CD4-positive, alpha-beta T cell treated with Interleukin-17A for 4 hours (primary cell): ENCODE measurements at places on chromosomes 5 and 9.

- no peak for DNase-seq
Measured at GRCh38 chr9:85522459-85523092, 219.2 kb downstream of the AGTPBP1 start.

- DNase-seq: peak; percentile 4
Measured at GRCh38 chr5:69217151-69217511, 17.6 kb upstream of the CDK7 start.

- no peak for DNase-seq
Measured at GRCh38 chr9:135269912-135270830, 182.7 kb downstream of the OLFM1 start.

- DNase-seq: no peak
Measured at GRCh38 chr5:133421806-133422205, 190.5 kb downstream of the FSTL4 start.

DNA sequence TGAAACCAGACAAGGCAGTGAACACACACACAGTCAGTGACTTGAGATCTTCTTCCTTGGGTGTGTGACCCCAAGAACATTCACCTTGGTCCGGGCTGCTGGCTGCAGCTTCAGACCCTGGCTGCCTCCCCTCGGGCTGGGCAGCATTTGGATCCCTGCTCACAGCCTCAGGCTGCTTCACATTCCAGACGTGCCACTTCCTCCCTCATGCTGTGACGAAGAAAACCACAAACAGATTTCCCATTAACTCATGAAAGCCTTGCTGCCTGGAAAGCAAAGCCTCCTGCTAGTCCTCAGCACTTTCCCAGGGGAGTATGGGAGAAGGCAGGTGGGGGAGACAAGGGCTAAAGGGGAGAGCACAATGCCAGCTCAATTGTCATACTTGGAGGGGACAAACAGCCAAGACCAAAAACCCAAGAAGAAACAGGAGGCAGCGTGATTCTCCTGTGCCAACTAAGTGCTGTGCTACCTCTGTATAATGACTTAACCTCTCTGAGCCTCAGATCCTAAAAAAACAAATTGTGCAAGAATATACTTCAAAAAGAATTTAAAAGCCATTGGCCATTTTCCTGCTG lies 594.6 kb upstream of the BRINP1 start:
- DNase-seq: no peak

DNA sequence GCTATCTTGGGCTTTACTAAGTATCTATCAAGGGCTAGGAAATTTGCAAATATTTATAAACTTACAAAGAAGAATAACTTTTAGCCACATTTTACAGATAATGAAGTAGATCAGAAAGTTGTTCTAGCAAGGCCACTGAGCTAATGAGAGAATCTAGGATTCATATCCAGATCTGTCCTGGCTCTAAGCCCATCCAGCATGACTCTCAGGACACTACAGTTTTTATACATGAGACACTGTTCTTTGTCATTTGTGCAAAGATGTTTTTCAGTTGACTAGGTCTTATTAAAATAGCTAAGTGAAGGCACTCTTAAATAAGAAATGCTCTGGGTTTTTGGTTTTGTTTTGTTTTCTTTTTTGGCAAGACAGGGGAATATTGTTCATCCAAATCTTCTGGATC lies 273.1 kb downstream of the GABRB2 start:
- no peak for DNase-seq

GRCh38 chr5:136203303-136203922 lies 10.5 kb upstream of the SMIM32 start:
- DNase-seq: no peak

DNA sequence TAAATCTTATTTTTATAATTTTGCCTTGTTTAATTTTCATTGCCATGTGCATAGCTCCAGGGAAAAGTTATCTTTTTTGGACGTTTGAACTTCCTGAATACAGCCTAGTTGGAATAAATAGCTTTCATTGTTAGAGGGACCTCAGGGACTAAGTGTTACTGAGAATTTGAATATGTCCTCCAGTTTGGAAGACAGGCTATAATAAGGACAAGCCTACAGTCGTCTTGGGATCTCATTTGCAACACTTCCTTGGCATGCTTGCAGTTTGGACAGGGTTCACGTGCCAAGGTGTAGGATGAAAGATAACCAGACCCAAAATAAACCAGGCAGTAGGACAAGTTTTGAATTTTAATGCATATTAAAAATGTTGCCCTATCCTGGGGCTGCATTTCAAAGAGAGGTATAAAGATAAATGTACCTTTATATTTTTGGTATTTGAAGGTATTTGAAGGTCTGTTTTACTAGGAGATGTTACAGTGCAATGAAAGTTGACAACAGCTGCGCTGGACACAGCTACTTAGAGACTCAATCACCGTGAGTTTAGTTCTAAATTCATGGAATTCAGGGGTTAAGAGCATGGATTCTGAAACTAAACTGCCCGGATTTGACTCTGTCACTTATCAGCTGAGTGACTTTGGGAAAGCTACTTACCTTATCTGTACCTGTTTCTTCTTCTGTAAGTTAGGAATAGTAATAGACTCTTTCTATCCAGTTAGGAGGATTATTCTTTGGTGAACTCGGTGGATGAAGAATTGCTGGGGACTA lies 134.1 kb downstream of the ACTBL2 start:
- DNase-seq: no peak

DNA sequence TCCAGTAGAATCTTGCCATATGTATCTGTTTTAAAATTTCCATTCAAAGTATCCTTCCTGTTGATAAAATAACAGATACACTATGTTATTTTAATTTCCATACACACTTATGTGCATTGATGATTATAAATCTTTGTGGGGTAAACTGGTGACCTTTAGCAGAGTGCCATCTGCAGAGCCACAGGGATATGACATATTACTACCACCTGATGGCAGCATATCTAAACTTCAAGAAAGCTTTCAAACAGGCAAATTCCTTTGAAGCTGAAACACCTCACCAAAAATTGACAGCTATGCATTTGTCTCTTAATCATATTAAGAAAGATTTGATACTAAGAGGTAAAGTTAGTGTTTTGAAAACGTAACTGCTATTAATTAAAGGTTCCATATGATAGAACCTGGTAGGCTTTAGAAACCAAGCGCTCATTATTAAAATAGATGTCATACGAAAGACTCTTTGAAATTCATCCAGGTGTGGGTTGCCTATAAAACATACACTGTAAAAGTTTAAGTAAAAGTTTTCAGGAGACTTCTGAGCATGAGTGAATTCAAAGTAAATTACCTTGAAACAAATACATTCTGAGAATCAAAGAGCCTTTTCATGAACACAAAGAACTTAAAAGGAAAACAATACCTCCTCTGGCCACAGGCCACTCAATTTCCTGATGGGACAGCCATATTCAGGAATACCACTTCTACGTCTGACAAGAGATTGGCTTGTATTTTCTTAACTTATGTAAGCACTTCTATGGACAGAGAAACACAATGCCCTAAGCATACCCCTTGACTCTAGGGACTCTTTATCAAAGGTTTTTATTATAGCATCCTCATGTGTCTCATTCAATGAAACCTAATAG lies 93.3 kb downstream of the KIAA0825 start:
- DNase-seq: peak; percentile 30

DNA sequence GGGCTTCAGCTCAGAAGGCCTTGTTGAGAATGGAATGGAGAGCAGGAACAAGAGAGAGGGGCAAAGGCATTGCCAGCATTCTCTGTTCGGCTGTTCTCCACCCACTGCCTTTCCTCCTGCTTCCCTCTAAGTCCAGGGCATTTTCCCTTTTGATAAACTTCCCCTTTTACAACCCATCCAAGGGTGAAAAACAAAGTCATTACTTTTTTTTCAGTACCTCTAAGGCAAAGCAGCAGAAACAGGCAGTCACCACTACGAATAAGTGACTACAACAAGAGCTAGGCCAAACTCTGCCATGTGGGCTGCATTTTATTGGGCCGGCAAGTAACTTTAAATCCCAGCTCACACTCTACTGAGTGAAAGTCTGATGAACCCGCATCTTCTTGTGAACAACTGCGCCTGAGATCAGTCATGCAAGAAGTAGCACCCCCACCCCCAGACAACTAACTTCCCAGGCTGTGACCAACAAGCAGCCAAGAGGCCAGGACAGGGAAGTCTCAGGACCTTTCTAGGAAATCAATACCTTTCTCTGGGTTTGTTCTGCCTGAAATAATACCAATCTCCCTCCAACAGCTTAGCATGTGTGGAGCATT lies 13.1 kb downstream of the IL7R start:
- no peak for DNase-seq

DNA sequence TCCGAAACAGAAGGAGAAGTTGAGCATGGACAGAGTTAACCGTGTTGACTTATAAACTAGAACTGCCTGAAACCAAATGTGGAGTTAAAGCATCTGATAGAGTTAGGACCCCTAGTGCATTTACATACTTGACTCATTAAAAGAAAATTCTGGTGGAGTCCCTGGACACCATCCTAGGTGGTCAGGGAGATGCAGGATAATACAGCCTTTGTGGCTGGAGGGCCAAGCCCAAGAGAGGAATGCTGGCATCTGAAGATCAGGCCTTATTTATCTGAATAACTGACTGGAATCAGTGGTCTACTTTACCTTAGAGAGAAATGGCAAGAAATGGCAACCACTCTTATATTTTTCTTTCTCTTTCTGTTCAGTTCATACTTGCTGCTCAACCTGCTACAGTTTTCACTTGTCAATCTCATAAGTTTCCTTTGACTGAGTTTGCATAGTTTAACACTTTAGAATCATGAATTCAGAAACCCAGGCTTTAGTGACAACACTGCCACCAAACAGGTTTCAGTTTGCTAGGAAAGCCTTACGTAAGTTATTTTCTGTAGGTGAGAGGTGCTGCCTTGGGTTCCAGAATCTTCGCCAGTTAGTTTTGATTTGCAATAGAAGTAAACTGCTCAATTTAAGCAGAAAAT lies 10.2 kb downstream of the CMYA5 start:
- no peak for DNase-seq

DNA sequence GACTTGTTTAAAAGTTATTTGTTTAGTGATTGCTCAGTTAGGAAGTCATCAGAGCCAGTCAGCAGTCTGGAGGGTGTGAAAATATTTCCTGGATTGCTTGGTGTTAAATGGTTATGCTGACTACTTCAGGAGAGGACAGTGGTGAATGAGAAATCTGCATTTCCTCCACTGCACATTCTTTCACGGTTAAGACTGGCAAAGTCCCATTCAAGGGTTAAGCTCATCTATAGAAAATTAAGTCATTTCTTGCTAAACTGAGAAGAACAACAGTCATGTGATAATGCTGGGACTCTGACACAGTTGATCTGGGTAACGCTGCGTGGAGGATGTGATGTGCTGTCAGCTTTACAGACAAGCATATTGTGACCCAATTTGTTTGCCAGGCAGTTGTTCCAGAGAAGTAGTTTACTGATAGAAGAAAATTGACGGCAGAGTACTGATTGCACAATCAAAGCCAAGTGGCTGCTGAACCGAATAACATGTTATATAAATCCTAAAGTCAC lies 80.4 kb downstream of the GRAMD2B start:
- peak; percentile 26 for DNase-seq

- DNase-seq: peak; percentile 83
Measured at GRCh38 chr9:131676431-131676972, 63.4 kb downstream of the RAPGEF1 start.

GRCh38 chr5:136458481-136458880 lies 93.1 kb upstream of the TRPC7 start:
- no peak for DNase-seq

DNA sequence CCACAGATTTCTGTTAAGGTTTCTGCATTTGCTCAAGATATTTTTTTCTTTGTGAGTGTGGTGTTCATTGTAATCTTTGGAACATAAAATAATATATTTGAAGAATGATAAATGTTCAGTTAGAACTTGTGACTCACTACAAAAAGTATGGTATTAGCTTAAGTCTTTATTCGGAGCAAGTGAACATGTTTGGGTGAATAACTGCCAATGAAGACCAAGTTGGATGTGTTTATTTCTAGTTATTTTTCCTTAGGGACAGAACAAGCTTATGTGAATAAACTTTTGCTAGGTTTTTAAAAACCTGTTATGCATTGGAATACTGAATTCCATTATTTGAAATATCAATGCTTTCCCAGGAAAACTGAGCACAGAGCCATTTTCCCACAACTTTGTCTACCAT lies 418.6 kb downstream of the SLCO4C1 start:
- no peak for DNase-seq

DNA sequence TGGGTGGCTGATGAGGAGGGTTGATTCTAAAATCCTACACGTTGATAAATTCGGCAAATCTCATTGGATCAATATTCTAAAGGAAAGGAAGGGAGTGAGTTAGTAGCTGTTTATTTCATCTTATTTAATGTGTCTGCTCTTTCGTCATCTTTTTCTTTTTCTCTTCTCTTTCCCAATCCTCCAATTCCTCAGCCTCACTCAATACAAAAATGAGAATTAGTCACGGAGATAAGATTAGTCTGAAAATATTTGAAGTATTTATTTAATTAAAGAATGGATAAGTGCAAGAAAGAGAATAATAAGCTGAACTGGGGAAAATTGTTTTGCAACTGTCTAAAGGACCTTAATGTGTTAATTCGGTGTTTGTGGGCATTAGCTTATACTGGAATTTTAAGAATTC lies 1095.1 kb downstream of the DTWD2 start:
- DNase-seq: no peak

DNA sequence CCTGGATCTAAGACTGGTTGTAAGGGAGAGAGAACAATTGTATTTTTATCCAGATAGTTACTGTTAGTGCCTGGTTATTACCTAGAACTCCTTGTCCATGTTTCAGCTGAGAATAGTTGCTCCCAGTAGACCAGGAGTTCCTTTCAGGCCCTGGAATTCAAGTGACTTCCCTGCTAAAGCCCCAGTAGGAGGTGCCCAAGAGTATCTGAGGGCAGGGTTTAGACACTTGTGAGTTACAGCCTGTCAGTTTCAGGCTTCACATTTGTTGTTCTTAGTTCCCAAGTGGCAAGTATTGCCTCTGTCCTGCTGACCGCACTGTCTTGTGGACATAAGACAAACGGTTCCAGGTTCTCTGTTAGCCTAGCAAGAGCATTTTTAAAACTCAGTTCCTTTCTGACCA lies 743.9 kb upstream of the SEMA6A start:
- DNase-seq: no peak

GRCh38 chr5:124790301-124790894 lies 44.0 kb upstream of the ZNF608 start:
- DNase-seq: no peak

DNA sequence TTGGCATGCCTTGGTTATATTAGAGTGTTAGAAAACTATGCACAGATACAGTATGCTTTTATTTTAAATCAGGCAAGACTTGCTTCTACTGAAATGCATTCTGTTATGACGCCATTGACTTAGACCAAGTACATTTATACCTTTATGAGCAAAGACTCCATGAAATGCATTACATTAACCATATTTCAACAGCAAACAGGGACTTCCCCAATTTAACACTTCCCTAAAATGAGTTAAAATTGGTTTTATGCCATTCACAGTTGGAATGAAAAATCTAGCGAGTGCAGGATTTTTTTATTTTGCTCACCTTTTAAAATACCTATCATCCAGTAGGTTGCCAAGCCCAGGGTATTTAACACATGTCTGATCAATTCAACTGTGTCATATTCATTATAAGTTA lies 272.1 kb upstream of the IZUMO3 start:
- no peak for DNase-seq

DNA sequence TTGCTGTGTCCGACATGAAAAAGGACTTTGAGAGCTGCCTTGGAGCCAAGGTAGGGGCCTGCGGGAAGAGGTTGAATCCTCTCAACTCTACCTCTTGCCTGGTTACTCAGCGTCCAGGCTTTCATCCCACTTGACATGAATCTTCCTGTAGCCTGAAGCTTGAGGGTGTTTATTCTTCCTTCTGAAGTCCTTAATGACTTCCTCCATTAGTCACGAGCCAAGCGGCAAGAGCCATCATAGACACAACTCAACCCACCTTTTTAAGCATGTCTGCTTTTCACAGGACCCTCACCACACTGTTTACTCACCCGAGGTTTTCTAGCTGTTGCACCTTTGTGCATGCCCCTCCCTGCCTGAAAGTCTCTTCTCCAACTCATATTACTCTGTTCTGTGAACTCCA lies 40.2 kb downstream of the ACO1 start:
- DNase-seq: no peak
